Stimulated activated naive B cell treated with anti-CD40 and anti-IgM and Interleukin-4, amounts not matched to agents 10 μg/mL and 1 μg/mL and 100 μg/mL, for 72 hours (primary cell): ENCODE measurements at places on chromosomes 5 and 9.
A peak's percentile ranks its signal among the peaks of the same experiment; 100 is the strongest.

- no peak for DNase-seq
Observed at GRCh38 chr5:171437286-171437821, 17.9 kb downstream of the FGF18 start.

DNA sequence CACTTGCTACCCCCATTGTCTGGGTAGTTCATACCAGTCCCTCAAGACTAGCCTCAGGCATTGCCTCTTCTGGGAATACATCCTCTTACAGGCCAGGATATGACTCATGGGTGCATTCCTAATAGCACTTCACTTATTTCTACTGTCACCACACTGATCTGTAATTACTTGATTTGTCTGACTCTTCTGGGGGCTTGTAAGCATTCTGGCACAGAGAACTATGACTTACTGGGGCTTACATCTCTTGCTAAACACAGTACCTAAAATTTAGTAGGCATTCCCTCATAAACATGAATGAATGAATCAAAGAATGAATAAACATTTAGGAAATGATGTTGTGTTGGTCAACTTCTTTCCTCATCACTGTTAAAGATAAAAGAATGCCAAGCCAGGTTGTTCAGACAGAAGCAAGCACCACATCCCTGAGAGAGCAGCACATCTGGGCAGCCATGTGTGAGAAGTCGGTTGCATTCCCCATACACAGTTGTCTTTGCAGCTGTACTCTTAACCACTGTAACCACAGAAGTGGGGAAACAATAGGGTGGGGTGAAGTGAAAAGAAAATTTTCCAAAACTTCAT, 27.6 kb downstream of the IL7R start:
- DNase-seq: peak; percentile 11

- no peak for DNase-seq
Observed at GRCh38 chr5:175809531-175810121, 61.8 kb upstream of the CPLX2 start.

DNA sequence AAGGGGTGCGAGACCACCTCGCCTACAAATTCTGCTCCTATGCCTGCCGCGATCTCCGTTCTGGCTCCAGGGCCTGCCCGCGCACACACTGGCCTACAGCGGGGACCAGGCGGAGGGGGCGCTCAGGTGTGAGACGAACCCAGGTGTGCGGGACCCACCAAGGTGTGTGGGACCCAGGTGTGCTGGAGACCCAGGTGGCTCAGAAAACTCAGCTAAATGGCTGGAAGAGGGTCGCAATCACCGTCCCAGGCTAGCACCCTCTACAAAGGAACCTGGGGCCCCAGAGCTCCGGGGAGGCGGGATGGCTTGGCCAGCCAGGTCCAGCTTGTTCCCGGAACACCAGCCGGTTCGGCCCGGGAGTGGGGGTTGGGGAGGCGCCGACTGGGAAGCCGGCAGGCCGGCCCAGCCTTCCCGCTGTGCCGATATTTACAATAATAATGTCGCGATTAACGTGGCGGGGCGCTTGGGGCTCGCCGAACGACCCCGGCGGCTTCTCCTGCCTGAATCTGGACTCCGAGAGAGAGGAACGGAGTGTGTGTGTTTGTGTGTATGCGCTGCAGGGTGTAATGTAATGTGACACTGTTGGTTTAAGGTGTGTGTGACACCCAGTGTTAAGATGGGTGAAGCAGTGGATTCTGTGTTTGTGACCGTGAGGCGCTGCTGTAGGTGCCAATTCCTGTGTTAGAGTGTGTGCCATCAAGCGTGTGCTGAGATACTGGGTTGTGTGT, 1.4 kb downstream of the PCDH1 start:
- DNase-seq: no peak

DNA sequence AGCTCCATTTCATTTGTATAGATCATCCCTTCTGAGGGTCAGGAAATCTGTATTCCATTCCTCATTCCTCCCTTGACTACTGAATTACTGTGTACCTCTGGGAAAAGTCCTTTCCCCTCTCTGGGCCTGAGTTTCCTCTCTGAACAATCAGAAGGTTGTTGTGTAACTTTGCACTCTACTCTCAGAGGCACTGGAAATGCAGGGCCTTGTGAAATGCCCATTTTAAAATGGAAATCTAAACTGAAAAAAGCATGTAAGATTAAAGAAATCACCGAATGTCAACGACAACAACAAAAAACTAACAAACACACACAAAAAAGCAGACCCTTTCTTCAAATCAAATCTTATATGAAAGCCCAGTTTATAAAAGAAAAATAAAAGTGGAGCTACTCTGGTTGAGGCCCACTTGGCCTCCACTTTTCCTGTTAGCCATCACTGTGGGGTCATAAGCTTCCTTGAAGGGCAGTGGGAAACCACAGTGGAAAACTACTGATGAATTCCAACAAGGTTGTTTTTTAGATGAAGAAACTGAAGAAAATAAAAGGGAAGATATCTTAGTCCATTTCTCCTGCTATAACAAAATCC, 21.6 kb upstream of the GRPEL2 start:
- no peak for DNase-seq

- DNase-seq: no peak
Observed at GRCh38 chr5:138725818-138726416, 27.3 kb upstream of the CTNNA1 start.

- no peak for DNase-seq
Observed at GRCh38 chr5:124160265-124160664, 586.2 kb downstream of the ZNF608 start.

DNA sequence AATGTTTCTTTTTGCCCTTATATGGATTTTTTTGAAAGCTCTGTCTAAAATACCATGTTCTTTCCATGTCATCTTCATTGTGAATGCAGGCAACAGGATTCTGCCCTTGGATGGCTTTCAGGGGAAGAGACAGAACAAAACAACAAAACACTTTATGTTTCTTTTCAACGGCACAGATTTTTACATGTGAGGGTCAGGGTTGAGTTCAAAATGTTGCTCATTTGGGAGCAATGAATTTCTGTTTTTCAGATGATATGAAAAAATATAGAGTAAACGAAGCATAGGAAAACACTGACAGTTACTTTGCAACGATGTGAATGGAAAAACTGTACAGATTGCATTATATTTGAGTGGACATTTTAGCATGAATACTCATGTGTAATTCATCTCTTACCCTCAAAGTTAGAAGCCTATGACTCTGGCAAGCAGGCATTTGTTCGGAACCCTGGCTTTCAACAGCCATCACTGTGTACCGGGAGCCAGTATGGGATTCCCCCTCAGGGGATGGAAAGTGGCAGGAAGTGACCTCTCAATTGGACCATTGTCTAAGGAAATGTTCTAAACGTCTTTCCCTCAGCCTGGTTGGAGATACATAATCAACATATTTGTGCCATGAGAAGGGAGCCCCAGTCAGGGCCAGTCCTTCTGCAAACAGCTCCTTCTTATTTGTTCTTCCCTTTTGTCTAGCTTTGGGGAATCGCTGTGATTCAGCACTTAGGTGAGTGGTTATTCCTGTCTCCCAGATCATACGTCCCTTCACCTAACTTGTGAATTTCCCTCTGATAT, 153.9 kb upstream of the MEF2C start:
- DNase-seq: no peak

- no peak for DNase-seq
Observed at GRCh38 chr9:113564498-113565237, 101.1 kb downstream of the RGS3 start.

- no peak for DNase-seq
Observed at GRCh38 chr5:178237431-178238312, 5.1 kb upstream of the PHYKPL start.

DNA sequence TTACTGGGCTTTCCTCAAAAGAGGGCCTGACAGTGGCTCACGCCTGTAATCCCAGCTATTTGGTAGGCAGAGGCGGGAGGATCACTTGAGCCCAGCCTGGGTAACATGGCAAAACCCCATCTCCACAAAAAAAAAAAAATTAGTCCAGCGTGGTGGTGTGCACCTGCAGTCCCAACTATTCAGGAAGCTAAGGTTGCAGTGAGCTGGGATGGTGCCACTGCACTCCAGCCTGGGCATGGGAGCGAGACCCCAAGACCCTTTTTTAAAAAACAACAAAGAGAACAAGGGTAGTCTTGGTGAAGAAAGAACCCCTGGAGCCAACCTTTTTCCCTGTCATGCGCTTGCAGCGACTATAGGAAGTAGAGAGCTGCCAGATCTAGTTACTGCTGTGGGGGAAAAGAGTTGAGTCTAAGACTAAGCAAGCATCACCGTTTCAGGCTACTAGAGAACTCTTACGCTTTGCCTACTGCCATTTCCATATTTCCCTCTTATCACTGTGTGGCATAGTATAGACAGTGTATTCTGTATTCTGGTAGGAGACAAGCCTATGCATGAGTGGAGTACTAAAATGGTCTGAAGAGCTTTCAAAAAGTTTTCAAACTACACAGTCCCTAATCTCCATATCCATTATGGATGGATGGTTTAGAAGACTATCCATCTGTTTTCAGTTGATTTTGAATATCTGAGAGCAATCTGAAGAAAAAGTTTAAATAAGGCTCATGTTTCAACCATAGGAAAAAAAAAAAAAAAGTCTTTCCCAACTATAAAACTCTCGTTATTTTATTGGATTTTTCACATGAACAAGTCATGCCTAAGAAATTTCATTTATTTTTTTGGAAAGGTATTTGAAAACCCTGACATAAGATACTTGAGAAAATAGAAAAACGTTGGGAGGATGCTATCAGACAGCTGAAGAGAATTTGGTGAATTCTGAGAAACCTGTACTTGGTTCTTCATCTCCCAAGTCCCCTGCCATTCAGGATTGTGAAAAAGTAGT, 2.6 kb downstream of the C9orf40 start:
- DNase-seq: no peak
